ENCODE measurements at places on chromosomes 5 and 9.

DNA sequence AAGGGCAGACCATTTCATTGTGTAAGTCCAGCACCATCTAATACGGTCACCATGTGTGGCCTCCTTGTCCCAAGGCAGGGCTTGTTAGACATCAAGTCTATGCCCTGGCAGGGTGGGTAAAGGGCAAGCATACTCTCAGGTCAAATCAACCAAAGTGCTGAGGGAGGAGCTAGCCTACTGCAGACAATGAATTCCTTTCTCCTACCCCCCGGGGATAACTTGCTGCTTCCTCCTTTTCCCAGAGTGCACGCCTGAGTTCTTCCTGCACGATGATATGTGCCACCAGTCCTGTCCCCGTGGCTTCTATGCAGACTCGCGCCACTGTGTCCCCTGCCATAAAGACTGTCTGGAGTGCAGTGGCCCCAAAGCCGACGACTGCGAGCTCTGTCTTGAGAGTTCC is 71.4 kb downstream of the RFK start:
- DNase-seq = no peak

GRCh38 chr5:157915638-157916037 is 56.7 kb upstream of the CLINT1 start:
- no peak for DNase-seq

GRCh38 chr5:176886336-176887251 is 12.6 kb downstream of the HK3 start:
- DNase-seq = no peak

GRCh38 chr5:134637116-134637721 is 4.6 kb upstream of the SAR1B start:
- no peak for DNase-seq

GRCh38 chr5:17816944-17817343 is 182.7 kb downstream of the TAF11L14 start:
- DNase-seq = no peak

GRCh38 chr5:33761139-33761538 is 130.7 kb downstream of the ADAMTS12 start:
- DNase-seq = no peak

- no peak for DNase-seq
These were observed 41.4 kb upstream of the CCDC112 start for GRCh38 chr5:115337882-115338281.

DNA sequence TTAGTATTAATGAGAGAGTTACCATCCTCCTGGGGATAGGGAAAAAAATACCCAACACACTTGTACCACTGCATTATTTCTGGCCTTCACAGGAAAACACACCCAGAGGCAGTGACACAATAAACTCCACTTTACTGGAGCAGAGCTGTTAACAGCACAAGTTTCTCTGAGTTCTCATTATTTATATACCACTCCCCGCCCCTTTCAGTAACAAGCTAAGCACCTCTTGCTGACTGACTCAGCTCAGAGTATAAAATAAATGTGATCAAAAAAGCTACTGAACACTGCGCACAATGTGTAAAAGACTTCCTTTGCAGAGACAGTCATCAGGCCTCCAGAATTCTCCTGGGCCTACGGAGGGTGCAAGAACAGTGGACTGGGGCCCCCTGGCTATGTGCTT is 21.6 kb downstream of the KLF9 start:
- DNase-seq = no peak

DNA sequence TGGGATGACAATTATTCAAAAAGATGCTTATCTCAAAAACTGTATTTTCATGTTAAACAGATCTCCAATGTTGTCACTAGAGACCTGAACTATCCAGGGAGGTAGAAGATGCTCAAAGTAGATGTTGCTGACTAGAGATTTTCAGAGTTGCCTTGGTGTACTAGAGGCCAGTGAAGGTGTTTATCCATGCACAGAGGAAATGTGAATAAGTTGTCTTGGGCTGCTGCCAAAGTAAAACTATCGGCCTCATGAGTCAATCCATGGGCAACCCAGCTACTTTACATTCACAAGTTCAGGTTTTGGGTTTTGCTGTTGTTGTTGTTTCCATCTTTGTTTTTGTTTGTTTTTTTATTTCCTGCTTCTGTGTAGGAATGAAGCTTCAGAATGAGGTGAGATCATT is 141.1 kb upstream of the RANBP3L start:
- no peak for DNase-seq

DNA sequence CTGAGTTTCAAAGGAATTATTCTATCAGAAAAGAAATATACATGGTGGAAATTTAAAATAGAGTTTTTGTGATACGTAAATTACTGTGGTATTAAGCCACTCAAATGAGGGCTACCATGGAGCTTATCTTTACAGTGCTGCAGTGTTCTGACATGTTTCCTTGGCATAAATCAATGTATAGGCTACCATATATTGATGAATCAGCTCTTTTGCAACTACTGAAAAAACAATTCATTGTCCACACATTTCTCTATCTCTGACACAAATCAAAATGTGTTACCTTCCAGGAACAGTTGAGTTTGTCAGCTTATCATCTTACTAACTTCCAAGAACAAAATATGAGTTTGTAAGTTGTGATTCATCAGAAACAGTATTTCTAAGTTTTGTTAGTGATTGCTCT is 140.3 kb upstream of the CDH18 start:
- no peak for DNase-seq

DNA sequence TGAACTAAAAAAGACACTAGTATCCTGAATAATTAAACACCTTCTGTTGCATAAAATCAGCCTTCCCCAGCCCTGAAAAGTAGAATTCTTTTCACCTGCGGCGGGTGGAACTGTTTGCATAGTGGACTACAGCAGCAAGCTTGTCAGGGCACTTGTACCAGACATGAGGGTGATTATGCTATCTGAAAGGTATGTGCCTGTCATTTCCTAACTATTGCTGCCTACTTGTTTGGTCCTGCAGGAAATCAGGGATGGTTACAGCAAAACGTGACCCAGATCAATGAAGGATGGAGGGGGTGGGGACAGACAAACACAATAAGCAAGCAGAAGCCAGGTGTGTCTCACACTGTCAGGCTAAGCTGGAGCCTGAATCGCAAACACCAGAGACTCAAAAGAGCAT is 385.6 kb downstream of the MLLT3 start:
- no peak for DNase-seq

DNA sequence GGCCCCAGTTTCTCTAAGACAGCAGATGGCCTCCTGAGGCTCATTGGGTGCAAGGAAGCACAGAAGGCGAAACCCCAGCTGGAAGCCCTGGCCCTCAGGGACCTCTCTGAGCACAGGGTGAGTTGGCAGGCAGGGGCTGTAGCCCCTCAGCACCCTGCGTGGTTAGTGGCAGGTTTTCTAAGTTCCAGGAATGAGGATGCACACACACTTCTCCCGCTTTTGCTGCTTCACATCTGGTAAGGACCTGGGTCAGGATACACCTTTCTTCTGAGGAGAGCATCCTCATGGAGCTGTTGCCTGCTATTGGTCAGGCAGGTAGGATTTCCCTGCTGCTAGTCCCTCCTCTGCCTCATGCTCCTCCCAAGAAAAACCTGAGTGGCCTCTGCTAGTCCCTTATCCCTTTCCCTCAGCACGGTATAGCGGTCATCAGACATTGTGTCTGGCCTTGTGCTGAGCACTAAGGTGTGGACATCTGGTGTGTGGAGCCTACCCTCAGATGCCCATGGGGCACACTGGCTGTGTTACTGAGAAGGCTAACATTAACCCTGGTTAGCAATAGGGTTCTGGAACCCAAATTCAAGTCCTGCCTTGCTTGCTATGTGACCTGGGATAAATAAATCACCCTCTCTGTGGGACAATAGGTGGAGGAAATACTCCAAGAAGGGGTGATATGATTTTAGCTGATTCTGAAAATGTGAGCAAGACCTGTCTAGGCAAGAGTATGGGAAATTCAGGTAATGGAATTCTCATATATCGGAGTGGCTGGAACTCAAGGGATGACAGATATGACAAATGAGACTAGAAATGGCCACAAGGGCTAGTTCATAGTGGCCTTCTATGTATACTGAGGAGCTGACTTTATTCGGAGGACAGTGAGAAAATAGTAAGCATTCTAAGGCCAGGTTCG is 1.6 kb downstream of the SLC22A4 start:
- DNase-seq = no peak

GRCh38 chr5:87945286-87945650 is 323.4 kb downstream of the TMEM161B start:
- no peak for DNase-seq

- DNase-seq = no peak
These were observed 476.4 kb downstream of the SPOCK1 start for GRCh38 chr5:137022725-137023124.

DNA sequence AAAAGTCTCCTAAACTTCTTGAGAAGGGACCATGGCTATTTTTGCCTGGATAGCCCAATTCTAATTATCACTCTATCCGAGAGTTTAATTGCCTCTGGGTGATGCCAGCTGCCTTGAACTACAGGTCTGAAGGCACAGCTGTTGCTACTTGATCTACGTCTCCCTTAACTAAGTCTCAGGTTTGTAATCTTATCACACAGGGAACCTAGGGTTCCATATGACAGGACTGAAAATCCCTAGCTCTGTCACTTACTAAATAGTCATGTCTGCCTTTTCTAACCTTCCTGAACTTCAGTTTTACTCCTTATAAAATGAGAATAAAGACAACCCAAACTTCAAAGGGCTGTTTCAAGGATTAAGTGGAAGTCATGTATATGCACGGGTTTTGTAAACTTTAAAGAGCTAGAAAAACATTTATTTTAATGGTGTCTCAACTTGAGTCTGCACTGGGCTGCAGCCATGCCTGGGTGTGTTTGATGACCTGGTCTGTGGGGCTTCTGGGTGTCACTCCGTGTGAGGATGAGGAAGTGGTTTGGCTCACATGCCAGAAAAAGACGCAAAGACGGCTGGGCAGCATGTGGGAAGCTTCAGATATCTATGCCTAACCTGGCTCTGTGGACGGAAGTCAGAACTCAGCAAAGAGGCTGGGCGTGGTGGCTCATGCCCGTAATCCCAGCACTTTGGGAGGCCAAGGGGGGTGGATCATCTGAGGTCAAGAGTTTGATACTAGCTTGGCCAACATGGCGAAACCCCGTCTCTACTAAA is 129.3 kb upstream of the SLC44A1 start:
- DNase-seq = no peak

- no peak for DNase-seq
These were observed 410.1 kb downstream of the AGTPBP1 start for GRCh38 chr9:85331626-85332025.

DNA sequence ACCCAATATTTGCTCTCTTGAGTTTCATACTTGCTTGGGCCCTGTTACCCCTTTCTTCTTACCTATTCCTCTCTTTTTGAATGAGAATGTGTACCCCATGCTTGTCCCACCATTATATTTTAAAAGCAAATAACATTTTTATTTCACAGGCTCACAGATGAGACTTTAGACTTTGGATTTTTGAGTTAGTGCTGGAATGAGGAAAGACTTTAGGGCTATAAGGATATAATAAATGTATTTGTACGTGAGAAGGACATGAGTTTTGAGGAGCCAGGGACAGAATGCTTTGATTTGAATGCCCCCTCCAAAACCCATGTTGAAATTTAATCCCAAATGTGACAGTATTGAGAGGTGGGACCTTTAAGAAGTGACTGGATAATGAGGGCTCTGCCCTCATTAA is 33.1 kb upstream of the TNPO1 start:
- no peak for DNase-seq

GRCh38 chr9:95635986-95636671 is 119.4 kb upstream of the PTCH1 start:
- DNase-seq = no peak

GRCh38 chr5:76143884-76144283 is 60.7 kb downstream of the SV2C start:
- no peak for DNase-seq

- no peak for DNase-seq
These were observed 1.4 kb downstream of the ZSWIM6 start for GRCh38 chr5:61333321-61333953.

- no peak for DNase-seq
These were observed 74.0 kb downstream of the UBAP1 start for GRCh38 chr9:34252670-34253459.

DNA sequence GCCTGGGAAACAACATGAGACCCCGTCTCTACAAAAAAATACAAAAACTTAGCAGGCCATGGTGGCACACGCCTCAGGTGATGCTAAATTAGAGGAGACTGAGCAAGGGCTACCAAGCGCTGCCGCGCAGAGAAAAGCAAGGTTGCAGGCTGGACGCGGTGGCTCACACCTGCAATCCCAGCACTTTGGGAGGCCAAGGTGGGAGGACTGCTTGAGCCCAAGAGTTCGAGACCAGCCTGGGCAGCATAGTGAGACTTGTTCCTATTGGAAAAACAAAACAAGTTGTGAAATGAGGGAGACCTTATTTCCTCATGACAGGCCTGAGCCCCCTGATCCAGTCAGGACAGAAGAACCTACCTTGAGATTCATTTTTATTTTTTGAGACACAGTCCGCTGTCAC is 11.5 kb downstream of the RNF44 start:
- no peak for DNase-seq

- DNase-seq = no peak
These were observed 44.4 kb upstream of the ROR2 start for GRCh38 chr9:91994422-91994821.

GRCh38 chr5:133425222-133425621 is 187.1 kb downstream of the FSTL4 start:
- no peak for DNase-seq

GRCh38 chr5:171390883-171391677 is 3.4 kb downstream of the NPM1 start:
- no peak for DNase-seq

DNA sequence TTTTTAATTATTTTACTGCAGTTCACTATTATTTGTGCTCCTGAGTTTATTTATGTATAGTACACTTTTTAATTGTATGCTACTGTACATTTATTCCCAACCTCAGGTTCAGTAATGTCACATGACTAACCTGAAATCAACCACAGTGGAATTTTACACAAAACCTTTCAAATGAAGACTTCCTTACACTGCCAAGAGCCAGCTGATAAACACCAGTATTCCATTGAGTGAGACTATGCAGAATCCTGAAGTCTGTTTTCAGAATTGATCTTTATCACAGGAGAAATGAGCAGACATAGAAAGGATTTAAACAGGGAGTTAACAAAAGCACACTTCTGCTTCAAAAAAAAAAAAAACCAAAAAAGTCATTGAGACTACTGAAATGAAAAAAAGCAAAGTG is 219.5 kb downstream of the PRR16 start:
- DNase-seq = no peak

- DNase-seq = no peak
These were observed 46.8 kb upstream of the CD180 start for GRCh38 chr5:67243349-67243748.

DNA sequence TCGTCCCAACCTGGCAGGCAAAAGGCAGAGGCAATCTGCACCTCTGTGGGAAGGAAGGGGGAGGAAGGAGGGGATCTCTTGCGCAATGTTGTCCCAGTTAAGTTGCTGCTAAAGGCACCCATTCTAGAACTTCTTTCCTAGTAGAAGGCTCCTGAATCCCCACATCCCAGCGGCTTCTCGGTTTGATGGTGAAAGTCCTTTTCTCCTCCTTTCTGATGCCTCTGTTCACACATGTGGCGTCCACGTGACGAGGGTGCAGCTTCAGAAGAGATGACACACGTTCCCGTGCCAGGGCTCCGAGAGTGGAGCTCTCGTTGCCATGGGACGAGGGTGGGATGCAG is 96.9 kb upstream of the FCN2 start:
- DNase-seq = no peak

- DNase-seq = no peak
These were observed 4.8 kb upstream of the SMU1 start for GRCh38 chr9:33081128-33081851.

- no peak for DNase-seq
These were observed 206.7 kb upstream of the KLF4 start for GRCh38 chr9:107696302-107696701.
